ENCODE measurements at places on chromosomes 4 and X. TPM values are rescaled to one million over a fixed set of nuclear protein-coding genes. Genes with fewer than 3 reads are reported as not detected.

CSAG2 gene
- not detected for total RNA-seq

SLC2A9 gene
- 0.38 TPM for total RNA-seq

PPP2R2C gene
- total RNA-seq = 37.4 TPM

FGF16 gene
- total RNA-seq = not detected

SLC4A4 gene
- 1.6 TPM for total RNA-seq

PNMA3 gene
- 0.22 TPM for total RNA-seq

SLC26A1 gene
- 0.29 TPM for total RNA-seq

SYTL5 gene
- 0.26 TPM for total RNA-seq

FAAH2 gene
- 0.54 TPM for total RNA-seq

MTTP gene
- total RNA-seq = not detected

BTK gene
- 0.11 TPM for total RNA-seq

TCEAL6 gene
- not detected for total RNA-seq

PLP1 gene
- not detected for total RNA-seq

HS3ST1 gene
- 0.98 TPM for total RNA-seq

PRPS1 gene
- 95.9 TPM for total RNA-seq

TXK gene
- 0.16 TPM for total RNA-seq

NPY2R gene
- 0.02 TPM for total RNA-seq

HAUS3 gene
- total RNA-seq = 6.4 TPM

MMRN1 gene
- not detected for total RNA-seq

CT55 gene
- total RNA-seq = not detected

INTS6L gene
- total RNA-seq = 0.16 TPM

ANKRD50 gene
- total RNA-seq = 4.9 TPM

NUP62CL gene
- total RNA-seq = 16.4 TPM

SMARCA1 gene
- 32.3 TPM for total RNA-seq

ESX1 gene
- total RNA-seq = 0.09 TPM

NWD2 gene
- total RNA-seq = not detected

ZNF157 gene
- 0.03 TPM for total RNA-seq

CT45A2 gene
- total RNA-seq = not detected

GABRE gene
- 14.5 TPM for total RNA-seq

RHOH gene
- 0.26 TPM for total RNA-seq

IL21 gene
- total RNA-seq = not detected

MAGEA11 gene
- not detected for total RNA-seq

MAGEA9B gene
- not detected for total RNA-seq

CPLX1 gene
- 0.64 TPM for total RNA-seq

ETDA gene
- not detected for total RNA-seq

RASL11B gene
- total RNA-seq = 0.20 TPM

NEUROG2 gene
- total RNA-seq = 0.03 TPM

SPATA18 gene
- 4.5 TPM for total RNA-seq

HEPH gene
- not detected for total RNA-seq
